AG20443 (cell line): ENCODE measurements at places on chromosomes 3 and 15.

GRCh38 chr15:38997841-38998240, 433.2 kb upstream of the RASGRP1 start:
- no peak for DNase-seq

DNA sequence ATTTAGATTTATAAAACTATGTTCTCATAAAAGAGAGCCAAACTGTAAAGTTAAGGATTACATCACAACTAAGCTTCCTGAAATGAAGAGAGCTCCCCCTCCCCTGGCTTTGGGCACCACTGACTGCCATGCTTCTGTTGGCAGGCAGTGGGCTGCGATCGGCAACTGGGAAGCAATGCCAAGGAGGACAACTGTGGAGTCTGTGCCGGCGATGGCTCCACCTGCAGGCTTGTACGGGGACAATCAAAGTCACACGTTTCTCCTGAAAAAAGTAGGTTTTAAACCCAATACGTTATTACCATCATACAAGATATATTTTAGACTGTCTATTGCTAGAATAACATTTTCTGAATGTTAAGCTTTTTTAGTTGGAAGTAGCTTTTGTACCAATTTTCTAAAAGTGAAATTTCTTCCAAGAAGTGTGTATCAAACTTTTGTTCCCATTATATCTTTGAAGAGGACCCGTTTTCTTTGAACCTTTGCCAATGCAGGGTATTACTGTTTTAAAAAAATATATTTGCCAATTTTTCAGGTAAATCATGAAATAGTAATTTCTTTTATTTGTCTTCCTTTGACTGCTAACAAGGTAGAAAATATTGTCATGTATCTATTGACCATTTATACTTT, 184.1 kb downstream of the ADAMTSL3 start:
- DNase-seq = peak; percentile 37

- DNase-seq = no peak
Measured at GRCh38 chr3:44954962-44955361, 21.0 kb downstream of the ZDHHC3 start.

- no peak for DNase-seq
Measured at GRCh38 chr3:54837964-54838363, 89.9 kb downstream of the LRTM1 start.

DNA sequence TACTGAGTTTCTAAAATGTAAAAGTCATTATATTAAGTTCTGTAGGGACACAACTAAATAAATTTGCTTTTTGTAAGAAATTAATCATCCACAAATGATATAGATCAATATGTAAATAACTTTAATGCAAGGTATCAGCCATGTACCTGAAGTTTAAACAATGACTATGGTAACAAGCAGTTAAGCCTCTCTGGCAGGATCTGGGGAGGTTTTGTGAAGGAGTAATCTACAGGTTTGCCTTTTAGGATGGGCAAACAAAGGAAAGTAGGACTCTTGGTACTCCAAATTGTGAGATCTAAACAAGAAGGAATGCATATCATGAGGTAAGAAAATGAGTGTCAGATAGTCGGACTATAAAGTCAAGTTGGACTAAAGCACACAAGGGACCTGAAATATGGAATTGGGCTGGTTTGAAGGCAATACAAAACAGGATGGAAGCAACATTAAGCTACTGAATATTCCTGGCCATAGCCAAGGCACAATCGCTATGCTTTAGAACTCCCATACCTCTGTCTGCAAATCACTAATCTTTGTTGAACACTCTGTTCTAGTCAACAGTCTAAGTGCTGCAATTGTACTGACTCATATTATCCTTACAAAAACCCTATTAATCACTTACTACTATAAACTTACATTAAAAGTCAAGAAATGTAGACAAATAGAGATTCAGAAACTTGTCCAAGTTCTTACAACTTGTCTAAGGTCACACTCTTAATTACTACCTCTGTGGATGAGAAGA, 412.8 kb downstream of the DIPK2A start:
- DNase-seq = no peak

GRCh38 chr15:31974154-31974794, 56.0 kb upstream of the CHRNA7 start:
- no peak for DNase-seq

DNA sequence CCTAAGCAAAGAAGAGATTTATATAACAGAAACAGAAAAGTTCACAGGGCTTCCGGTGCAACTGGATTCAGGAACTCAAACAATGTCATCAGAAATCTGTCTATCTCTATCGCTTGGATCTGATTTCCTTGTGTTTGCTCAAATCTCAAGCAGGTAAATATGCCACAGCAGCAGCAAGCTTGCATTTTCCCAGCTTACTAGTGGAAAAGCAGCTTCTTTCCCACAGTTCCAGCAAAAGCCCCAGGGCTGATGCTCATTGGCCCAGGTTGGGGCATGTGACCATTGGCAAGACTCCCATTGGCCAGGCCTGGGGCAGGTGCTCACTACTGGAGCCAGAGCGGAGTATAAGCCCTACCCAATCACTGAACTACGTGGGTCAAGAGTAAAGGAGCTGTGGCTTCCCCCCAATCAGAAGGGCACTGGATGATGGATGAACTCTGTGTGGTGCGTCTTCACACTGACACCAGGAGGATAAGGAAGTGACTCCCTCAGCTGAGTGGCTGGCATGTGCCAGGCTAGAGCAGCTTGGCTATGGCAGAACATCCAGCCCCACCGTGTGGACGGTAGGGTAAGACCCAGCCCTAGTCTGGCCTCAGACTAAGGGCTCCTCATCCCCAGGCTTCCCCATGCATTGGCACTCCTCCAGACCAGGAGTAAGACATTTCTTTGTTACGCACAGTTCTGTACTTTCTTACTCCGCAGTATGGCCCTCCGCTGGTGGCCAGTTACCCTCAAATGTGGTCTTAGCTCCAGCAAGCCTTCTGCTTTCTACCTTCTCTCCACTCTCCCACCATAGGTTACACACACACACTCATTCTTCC, 13.1 kb upstream of the VIPR1 start:
- DNase-seq = no peak

- DNase-seq = no peak
Measured at GRCh38 chr15:32952901-32953532, 235.2 kb downstream of the GREM1 start.

DNA sequence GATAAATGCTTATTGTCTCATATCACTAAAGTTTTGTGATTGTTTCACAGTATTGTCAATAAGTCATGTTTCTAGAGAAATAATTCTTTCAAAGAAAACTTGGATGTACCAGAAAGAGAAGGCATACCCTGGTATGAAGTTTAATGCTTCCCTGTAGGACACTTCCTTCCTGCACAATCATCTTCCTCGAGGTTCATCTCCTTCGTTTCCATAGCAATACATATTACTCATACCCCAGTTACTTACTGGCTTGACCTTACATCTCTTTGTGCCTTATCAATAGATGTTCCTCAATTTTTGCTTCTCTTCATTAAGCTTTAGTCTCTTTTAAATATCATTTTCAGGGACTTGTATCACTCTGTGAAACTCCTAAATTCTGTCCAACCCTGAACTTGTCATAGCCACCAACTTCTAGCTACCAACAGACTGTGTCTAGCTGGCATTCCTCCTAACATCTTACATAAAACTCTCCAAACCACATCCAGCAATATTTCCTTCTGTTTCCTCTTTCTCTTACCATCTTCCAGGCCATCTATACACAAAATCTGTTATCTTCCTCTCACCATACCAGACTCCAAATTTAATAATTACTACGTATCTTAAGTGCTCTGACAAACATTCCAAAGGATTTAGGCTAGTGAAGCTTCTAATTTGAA, 134.3 kb downstream of the GADL1 start:
- no peak for DNase-seq

GRCh38 chr3:14375192-14375591, 27.2 kb upstream of the SLC6A6 start:
- no peak for DNase-seq

DNA sequence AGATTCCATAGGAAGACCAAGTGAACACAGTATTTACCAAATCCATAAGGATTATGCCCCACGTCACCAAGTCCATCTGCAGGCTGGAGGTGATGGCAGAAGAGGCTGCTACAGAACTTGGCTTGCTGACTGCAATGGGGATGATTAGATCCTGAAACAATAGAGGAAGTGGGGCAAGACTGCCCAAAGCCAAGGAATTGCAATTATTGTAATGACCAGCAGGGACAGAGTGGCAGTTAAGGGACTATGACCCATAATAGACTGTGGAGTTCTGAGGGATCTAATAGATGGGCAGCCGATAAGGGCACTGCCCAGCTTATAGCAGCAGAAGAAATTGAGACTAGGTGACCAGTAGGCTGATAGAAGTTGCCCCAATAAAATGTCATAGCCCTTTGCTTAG, 108.4 kb downstream of the MINAR1 start:
- no peak for DNase-seq

- no peak for DNase-seq
Measured at GRCh38 chr3:85935171-85935570, 976.4 kb downstream of the CADM2 start.
